ENCODE measurements at places on chromosomes 4 and X. TPM values are rescaled to one million over a fixed set of nuclear protein-coding genes. Genes with fewer than 3 reads are reported as not detected.

Gene MAML3
- 0.55 TPM for polyA plus RNA-seq

Gene SLC6A8
- polyA plus RNA-seq, result not detected

GRCh38 chr4:12852338-12853307, 631.5 kb downstream of the RAB28 start:
- no peak for DNase-seq

- DNase-seq, result no peak
Measured at GRCh38 chr4:105451346-105451745, 22.5 kb downstream of the PPA2 start.

Gene KDM6A
- 17.9 TPM for polyA plus RNA-seq

DNA sequence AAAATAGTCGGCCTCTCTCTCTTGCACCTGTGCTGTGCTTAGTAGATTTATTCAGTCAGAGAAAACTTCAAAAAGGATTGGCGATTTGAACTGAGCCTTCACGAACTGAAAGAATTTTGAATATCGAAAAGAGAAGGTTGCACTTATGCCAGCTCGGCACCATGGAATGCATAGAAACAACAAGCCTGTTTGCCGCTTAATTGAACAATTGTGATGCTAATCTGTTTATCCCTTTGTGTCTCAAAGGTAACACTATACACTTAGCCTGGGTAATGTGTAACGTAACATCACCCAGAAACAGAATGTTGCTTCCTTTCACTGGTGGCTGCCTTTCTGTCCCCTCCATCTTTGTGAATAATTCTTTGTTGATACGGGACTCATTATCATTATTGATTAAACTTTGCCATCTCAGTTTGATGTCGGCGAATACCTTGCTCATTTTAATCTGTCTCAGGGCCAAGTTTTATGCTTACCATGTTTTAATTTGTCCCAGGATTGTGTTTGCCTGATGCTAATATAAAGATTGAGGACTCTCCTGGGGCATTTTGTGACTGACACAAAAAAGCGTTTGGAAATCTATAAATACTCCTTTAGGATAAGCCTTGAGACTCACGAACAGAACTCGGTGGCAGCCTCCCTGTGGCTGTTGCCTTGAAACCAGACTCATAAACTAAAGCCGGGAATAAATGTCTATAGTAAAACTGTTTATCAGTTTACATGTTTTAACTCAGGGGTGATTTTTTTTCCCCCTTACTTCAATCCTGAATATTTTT, 400.5 kb downstream of the RAPGEF2 start:
- DNase-seq, result no peak
